ENCODE measurements at places on chromosomes 16 and 17.

- no peak for DNase-seq
Measured at GRCh38 chr16:77327717-77328116, 107.1 kb downstream of the ADAMTS18 start.

DNA sequence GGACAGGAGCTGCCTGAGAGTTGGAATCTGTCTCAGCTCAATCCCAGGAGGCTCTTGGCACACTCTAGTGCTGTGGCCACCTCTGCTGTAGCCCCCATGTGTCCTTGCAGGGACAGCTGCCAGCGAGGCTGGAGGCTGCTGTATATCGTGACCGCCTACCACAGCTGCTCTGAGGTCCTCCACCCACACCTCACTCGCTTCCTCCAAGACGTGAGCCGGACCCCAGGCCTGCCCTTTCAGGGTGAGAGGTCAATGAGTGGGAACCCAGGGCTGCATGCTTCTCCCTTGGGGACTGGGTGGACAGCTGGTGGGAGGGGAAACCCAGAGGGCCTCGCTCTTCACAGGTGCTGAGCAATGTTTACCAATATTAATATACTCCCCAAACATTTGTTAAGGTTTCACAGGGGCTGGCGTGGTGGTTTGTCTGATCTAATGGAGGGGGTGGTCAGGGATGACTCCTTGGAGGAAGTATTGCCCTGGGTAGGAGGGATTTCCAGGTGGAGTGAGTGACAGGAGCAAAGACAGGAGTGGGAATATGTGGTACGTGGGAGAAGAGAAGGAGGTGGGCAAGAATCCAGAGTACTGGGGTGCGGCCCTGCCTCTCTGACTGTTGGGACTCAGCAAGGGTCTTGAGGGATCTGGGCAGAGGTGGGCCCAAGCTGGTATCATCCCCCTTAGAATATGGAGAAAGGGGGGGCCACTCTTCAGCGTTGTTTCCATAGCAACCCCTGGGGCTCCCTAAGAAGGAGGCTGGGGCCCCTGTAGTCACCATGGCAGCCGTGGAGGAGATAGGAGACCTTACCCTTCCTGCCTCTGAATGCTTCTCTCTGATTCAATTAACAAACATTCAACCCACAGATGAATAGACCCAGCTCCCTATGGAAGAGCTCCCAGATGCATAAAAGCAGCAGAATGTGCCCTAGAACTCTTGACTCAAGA lies 22.2 kb upstream of the ALKBH5 start:
- DNase-seq = no peak

DNA sequence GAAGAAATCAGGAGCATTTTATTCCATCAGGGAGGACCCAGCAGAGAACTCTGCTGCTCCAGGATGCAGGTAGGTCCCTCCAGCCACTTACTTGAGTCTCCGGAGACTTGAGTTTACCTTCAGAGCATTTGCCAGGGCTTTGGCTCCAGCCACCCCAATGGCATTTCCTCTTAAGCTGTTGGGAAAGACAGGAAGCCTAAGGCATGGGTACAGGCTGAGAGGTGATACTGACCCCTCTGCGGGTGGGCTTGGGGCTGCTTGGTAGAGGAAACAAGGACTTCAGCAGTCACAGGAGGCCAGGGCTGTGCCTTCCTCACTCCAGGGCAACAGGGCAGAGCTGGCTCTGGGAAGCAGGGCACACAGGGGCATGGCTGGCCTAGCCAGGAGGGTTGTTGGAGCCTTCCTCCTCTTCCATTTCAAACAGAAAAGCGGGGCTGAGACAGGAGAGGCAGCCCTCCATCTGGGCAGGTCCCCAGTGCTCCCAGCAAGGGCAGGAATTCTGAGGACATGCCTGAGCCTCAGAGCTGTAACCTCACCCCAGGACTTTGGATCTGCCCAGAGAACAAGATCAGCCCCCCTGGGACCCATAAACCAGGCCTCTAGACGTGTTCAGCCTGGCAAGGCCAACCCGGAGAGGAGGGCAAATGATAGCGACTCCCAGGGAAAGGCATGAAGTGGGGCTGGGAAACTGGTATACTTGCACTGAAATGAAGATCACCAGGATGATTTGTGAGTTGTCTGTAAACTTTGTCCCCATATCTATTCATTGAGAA lies 34.4 kb downstream of the NLRC3 start:
- DNase-seq = no peak

- DNase-seq = no peak
Measured at GRCh38 chr17:40306395-40306794, 2.6 kb upstream of the RARA start.

DNA sequence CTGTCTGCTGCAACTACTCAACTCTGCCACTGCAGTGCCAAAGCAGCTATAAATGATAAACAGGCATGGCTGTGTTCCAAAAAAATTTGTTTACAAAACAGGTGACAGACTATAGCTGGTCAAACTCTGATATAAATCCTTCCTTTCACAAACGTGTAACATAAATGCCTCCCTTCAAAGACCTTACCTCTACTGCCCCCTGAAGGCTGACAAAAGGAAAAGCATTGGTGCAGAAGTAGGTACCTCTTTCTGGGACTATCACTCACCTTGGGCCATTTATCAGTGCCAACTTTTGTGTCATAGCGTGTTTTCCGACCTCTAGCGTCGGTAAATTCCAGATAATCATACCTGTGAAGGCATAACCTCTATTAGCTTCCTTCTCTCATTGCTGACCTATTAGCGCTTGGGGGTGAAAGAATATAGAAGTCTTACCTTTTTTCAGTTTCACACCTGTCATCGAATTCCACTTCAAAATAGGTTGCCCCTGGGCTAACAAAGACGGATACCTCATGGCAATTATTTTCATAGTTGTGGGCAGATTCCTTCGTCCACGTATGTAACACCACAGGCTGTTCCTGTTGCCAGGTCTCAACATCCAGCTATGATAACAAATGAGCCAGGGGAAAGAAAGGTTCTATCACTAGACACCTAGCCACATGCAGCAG lies 67.9 kb downstream of the ZZEF1 start:
- no peak for DNase-seq

DNA sequence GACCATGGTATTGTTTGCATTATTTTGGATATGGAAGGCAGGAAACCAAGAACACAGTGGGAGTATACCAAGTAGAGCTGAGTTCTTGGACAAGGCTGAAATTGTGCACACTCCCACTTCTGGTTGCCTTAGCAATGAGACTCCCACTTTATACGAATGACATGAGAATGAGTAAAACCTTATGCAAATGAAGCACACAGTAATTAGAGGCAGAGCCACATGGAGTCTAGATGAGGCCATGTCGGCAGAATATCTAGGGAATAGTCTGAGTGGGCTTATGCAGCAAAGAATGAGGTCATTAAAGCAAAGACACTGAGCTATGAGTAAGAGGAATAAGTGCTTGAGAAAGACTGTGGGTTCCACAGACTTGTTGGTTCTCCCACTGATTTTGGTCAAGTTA lies 178.7 kb downstream of the GRIN2A start:
- no peak for DNase-seq

DNA sequence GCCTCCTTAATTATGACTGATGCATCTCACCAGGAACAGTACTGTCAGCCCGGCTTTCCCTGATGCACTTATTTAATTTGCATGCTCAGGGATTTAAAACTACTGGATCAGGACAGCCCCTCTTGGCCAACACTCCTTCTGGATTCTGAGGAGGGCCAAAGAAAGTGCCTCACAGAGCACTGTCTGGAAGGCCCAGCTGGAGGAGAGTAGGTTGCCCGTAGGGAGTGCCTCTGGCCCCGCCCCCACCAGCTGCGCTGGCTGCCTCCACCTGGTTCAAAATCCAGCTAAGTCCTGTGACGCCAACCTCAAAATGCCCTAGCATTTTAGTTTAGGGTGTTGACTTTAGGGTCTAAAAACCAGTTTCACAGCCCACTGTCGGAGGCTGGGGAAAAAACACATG lies 49.4 kb upstream of the SREBF1 start:
- DNase-seq = no peak

- DNase-seq = no peak
Measured at GRCh38 chr17:64154313-64154695, 24.4 kb upstream of the ERN1 start.

- DNase-seq = no peak
Measured at GRCh38 chr16:75097941-75098901, 18.4 kb downstream of the LDHD start.

- DNase-seq = no peak
Measured at GRCh38 chr17:4098521-4099209, 44.2 kb downstream of the ZZEF1 start.

DNA sequence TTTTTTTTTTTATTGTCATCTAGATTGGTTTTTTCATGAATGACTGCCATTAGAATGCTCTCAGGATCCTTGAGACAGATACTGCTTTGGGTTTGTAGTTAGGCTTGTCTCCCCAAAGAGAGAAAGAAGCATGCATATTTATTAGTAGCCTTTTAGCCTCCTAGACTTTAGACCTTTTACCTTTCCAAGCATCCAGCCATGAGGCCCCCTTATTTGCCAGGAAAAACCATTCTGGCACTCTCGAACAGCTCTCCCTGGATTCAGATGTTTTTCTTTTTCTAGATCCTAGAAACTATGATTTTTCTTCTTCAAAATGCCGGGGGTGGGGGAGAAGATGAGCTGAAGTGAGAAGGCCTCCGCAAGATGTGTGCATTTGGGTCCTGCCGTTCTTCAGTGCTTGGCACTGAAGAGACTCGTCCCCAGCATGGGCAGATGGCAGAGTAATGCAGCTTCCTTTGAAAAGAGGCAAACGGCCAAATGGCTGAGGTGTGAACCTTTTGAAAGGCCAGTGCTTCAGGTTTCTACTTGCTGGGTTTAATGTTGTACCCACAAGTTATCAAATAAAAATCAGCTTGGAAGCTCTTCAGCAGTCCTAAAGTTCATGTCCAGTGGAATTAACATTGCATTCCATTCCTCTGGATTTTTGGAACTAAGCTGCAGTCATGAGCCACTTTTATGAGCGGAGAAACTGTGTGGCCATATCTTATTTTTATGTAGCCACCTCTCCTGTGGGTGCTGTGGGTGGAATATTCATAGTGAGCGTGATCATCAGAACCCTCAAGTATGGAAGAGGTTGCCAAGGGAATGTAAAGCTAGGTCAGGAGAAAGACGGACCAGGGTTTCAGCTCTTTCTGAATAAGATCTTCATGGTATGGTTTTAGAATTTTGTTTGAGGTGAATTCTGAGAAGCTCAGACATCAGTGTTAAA lies 7.2 kb downstream of the SOCS7 start:
- no peak for DNase-seq

GRCh38 chr16:6728381-6728780 lies 604.3 kb upstream of the RBFOX1 start:
- DNase-seq = no peak

GRCh38 chr17:48002266-48002915 lies 31.5 kb downstream of the CDK5RAP3 start:
- no peak for DNase-seq

GRCh38 chr17:27076814-27077213 lies 217.1 kb upstream of the WSB1 start:
- DNase-seq = no peak

GRCh38 chr17:68600931-68601564 lies at the start of gene FAM20A:
Gene FAM20A, minus strand, starts transcription at chr17:68601367. Its CDS starts 701 bp downstream, at chr17:68600666.
- DNase-seq = no peak

DNA sequence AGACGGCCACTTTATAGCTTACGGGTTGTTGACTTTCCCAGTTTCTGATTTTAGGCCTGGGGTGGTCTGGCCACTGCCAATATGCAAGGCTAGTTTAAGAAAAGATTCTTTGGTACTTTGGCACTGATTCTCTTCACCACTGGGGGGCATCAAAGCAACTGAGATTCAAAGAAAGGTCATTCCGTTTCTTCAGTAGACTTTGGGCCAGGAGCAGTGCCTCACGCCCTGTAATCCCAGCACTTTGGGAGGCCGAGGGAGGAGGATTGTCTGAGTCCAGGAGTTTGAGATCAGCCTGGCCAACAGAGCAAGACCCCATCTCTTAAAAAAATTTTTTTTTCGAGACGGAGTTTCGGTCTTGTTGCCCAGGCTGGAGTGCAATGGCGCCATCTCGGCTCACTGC lies 53.0 kb downstream of the RPA1 start:
- DNase-seq = no peak

- DNase-seq = no peak
Measured at GRCh38 chr17:27986805-27987684, 55.4 kb upstream of the NLK start.

- peak; percentile 5 for DNase-seq
Measured at GRCh38 chr17:47315451-47316266, 8.1 kb upstream of the EFCAB13 start.

- DNase-seq = peak; percentile 75
Measured at GRCh38 chr17:7252176-7253043, at the start of gene ELP5. Gene ELP5, plus strand, starts transcription at chr17:7252215. Its CDS starts 336 bp downstream, at chr17:7252551.
